ENCODE measurements at places on chromosomes 11 and 22.

DNA sequence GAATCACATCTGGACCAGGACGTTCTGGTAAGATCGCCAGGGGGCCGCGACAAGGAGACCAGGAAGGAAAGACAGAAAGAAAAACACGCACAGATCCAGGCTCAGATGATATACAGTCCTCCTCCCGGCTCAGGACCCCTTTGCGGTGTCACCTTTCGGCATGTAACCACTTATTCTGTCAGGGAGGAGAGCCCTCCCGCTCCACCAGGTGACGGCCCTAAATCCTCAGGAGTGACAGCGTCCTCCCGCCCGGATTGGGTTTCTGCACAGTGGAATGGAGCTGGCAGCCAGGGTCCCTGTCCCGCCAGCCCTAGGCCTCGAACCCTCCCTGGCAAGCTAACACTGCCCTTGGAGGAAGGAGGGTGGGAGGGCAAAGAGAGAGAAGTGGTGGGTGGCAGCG, 24.3 kb upstream of the KCNQ1OT1 start:
- no peak for DNase-seq

DNA sequence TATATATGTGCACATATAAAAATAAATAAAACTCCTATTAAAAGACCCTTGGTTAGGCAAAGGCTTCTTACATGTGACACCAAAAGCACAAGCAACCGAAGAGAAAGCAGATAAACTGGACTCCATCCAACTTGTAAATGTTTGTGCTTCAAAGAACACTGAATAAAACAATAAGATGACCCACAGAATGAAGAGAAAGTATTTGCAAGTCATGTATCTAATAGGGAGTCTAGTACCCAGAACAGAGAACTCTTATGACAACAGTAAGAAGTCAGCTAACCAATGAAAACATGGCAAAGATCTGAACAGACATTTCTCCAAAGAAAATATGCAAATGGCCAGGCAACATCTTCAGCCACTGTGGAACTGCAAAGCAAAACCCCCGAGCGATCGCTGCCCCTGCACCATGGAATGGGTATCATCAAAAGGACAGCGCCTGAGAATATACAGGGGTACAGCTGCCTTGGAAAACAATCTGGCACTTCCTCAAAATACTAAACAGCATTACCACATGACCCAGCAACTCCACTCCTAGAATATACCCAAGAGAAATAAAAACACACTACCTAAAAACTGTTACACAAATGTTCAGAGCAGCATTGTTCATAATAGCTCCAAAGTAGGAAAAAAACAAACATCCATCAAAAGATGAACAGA, 17.2 kb downstream of the BRD1 start:
- no peak for DNase-seq

DNA sequence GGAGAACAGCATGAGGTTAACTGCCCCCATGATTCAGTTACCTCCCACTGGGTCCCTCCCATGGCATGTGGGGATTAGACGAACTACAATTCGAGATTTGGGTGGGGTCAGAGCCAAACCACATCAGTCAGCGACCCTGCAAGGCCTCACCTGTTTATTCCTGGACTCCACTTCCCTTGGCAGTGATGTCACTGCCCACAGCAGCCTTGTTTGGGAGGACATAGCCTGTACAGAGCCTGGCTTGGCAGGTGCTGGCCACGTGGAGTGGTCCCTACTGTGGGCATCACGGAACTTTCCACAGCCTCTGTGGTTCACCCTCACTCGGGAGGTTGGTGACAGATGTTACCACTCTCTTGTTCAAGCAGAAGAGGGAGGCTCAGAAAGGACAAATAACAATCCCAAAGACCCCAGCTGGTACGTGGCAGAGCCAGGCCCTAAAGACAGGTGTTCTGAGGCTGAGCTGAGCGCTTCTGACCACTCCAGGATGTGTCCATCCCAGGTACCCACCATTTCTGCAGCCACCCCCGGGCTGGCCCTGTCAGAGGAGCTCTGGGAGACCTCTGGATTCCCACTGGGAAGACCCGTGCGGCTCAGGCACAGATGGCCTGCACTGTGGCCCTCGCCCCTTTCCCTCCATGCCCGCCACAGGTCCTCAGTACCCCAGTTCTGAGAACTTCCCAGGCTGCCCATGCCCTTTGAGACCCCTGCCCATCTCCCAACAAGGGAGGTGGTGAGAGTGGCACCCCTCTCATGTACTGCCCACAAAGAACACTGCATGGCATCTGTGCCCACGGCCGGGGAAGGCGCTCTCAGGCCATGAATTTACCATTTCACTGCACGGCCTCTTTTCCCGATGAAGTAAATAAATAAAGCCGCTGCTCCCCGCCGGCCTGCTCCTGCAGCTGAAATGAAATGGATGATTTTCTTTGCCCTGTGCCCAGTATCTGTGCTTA, 605.8 kb downstream of the TBC1D22A start:
- DNase-seq, result no peak

- DNase-seq, result no peak
Observed at GRCh38 chr11:45423036-45423435, 136.9 kb upstream of the SYT13 start.

- DNase-seq, result no peak
Observed at GRCh38 chr11:28536504-28537267, 428.5 kb downstream of the METTL15 start.

GRCh38 chr11:66934950-66935779, 23.0 kb downstream of the PC start:
- peak; percentile 90 for DNase-seq

DNA sequence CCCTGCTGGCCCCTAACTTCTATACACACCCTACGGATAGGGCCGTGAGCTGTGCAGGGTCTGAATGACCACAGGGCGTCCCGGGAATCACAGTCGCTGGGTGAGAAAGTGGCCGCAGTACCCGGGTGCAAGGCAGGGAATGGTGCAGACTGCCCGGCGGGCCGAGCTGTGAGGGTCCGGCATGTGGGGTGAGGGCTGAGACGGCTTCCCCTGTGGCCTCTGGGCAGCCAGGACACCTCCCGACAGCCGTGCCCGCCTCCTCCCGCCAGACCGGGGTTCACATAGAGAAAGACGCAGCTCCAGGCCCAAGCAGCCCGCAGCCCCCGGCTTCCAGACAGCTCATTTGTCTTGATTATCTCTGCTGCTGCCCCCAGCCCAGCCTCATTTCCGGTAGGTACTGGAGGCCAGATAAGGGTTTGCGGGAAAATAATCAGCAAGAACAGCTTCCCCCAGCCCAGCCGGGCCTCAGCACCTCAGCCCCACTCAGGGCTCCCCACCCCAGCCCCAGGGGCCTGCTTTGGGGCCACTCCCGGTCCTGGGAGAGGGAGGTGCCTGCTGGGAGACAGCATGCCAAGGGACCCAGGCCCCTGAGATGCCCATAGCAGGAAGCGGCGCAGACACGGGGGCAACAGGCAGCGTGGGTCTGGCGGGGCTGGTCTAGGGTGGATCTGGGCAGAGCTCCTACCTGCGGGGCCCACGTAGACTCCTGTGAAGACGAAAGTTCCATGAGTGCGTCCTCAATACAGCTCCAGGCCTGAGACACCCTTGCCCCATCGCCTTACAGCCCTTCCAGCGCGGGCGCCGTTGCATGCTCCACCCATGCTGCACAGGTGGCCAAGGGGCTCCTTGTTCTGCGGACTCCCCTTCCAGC, 123.1 kb downstream of the BRD1 start:
- no peak for DNase-seq

GRCh38 chr11:79592824-79593223, 152.0 kb upstream of the TENM4 start:
- no peak for DNase-seq

DNA sequence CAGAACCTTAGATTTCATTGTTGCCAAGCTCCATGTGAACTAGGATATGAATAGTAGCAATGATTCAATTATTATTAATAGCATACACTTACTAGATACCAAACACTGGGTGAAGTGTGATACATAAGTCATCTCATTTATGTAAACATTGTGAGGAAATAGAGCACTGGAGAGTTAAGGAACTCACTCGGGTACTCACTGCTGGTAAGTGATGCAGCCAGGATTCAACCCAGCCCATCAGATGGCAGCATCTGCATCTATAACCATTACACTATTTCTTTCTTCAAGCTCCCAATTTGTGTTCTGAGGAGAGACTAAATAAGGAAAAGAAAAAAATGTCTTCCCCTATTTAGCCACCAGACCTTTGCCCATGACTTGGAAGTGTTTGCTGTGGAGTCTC, 10.2 kb upstream of the ALG8 start:
- DNase-seq, result peak; percentile 91

DNA sequence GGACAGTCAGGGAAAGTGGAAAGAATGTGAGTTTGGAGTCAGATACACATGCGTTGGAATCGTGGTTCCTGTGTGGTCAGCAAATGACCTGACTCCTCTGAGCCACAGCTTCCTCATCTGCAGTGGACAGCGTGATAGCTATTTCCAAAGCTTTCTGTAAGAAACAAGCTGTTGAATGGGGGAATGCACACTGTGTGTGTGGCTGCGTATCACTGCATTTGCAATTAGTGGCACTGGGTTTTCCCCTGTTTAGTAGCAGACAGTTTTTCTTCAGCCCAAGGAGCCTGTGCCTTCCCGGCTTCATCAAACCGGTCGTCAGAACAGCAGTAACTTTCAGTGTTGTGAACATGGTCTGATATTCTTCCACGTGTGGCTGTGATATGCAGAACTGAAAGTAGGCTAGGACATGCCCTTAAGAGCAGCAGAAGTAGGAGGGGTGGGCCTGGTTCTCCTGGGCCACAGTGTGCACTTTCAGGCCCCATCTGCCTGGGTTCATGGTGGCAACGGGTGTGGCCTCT, 121.5 kb downstream of the RRAS2 start:
- no peak for DNase-seq
